ENCODE measurements at places on chromosomes 12 and 14.
A peak's percentile ranks its signal among the peaks of the same experiment; 100 is the strongest.

- no peak for DNase-seq
These were observed 196.2 kb downstream of the CHST11 start for GRCh38 chr12:104652910-104653309.

GRCh38 chr12:70919597-70920035 is 922 bp downstream of the PTPRR start:
- no peak for DNase-seq

GRCh38 chr12:106854723-106855122 is 80.2 kb downstream of the RIC8B start:
- DNase-seq, result no peak

- no peak for DNase-seq
These were observed 47.8 kb upstream of the MYF6 start for GRCh38 chr12:80659512-80660063.

- no peak for DNase-seq
These were observed 118.6 kb downstream of the APAF1 start for GRCh38 chr12:98763656-98764055.

- no peak for DNase-seq
These were observed 1.6 kb upstream of the TAS2R30 start for GRCh38 chr12:11136075-11136474.

GRCh38 chr14:77040741-77041653 is 12.5 kb upstream of the IRF2BPL start:
- peak; percentile 83 for DNase-seq

DNA sequence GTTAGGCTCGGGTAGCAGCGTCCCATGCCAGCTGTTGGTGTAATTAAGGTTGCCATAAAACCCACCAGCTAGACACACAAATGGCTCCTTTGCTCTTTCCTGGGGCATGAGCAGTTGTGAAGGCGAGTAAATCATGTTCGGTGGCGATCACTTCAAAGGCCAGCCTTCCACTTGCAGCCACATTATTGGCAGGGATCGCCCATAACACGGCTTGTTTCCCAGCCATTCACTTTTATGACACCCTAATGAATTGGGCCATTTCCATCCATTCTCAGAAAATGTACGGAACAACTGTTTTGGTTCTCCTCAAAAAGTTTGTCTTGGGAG is 63.4 kb downstream of the BEGAIN start:
- DNase-seq, result no peak

DNA sequence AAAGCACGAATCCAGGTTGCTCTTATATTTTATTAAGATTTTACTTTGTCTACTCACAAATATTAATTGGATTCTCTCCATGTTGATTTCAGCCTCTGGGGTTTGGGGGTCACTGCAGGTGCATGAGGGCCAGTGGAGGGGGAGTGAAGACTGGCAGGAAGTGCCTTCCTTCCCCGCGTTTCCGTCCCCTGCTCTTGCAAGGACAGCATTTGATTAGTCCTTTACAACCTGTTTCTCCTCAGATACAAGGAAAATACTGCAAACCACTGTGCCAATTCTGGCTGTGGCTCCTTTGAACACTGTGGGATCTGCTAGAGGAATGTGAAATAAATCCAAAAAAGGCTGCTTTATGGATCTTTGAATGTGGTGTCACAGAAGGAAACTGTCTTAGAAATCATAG is 291.8 kb downstream of the ETNK1 start:
- no peak for DNase-seq

GRCh38 chr12:124684971-124685688 is 117.7 kb upstream of the NCOR2 start:
- DNase-seq, result no peak

- no peak for DNase-seq
These were observed 6.8 kb downstream of the MMP17 start for GRCh38 chr12:131834798-131835615.

DNA sequence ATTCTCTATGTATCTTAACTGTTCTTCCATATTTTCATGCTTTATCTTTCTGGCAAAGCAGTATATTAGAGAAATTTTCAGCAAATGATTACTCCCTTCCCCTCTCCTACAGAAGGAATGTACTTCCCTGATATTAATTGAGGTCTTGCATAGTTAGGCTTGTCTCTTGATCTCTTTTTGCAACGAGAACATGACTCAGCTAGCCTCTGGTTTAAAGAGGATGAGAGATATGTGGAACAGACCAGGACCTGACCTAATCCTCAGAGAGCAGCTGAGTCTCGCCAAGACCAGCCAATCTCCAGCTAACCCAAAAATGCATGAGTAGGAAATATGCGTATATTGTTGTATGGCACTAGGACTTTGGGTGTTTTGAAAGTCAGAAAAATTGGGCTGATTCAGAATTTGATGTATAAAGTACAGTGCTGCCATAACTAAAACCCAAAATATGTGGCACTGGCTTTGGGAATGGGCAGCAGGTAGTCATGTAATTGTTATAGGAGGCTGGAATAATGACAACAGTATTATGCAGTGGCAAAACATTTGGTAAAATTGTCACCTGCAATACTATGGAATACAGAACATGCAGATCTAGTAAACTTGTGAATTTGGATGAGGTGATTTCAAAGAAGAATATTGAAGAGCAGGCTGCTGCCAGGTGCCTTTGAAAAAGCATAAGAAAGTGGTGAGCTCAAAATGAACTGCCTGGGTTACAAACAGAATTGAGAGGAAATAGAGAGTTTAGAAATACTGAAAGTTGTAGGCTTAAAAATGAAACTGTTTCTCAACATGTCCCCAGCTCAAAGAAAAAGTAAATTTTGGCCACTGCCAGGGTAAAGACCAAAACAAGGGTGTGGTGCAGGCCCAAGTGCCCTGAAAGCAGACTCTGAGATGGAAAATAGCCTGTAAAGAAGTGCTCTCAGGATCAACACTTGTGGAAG is 9.3 kb upstream of the USP15 start:
- no peak for DNase-seq

DNA sequence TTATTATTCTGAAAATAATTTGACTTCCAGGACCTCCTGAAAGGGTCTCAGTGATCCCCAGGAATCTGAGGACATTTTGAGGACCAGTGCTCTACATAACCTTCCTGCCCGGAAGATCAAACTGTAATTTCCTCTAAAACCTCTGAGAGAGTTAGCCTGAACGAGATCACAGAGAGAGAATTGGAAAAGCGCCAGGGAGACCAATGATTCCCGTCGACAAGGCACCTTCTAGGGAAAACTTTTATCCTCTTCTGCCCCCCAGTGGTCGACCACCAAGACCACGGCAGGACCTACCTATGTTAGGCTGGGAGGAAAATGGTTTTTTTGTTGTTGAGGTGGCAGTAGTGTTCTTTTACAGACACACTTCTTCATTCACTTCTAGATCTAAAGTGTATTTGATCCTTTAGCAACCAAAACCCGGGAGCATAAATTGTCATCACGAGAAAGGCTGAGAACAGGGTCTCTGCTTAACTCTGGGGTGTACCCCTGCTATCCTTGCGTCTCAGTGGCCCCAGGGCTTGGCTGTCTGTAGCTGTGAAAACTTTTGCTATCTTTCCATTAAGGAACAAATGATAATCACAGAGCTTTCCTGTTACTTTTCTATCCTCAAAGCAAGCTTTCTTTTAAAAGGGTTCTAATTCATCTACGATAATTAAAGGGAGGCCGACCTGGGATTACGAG is 62.9 kb upstream of the NID2 start:
- DNase-seq, result peak; percentile 93

- no peak for DNase-seq
These were observed 121.5 kb downstream of the CAPZA3 start for GRCh38 chr12:18859400-18859799.

DNA sequence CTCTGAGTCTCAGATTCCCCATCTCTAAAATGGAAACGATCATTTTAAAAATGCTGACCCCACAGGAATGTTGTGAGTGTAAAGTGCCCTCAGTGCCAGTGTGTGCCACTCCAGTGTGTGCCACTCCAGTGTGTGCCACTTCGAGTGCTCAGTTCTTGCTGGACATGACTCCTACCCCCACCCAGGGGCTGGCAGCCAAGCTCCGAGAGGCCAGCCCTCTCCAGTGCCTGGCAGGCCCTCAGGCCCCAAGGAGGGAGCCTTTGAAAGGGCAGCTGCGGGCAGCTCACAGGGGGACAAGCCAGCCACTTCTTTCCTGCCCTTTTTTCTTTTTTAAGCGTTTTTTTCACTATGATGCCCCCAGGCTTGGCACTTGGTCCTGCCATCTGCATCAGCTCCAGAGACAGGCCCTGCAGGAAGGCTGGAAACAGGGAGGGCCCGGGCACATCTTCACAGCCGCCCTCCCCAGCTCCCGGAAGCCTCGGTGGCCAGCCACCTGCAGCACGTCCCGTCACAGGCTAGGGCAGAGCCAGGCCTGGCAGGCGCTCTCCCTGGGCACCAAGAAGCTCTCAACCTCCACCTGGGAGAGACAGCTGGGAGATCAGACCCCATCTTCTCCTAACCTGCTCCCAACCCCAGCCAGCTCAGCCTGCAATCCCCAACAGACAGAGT is 29.8 kb downstream of the NCOR2 start:
- no peak for DNase-seq

DNA sequence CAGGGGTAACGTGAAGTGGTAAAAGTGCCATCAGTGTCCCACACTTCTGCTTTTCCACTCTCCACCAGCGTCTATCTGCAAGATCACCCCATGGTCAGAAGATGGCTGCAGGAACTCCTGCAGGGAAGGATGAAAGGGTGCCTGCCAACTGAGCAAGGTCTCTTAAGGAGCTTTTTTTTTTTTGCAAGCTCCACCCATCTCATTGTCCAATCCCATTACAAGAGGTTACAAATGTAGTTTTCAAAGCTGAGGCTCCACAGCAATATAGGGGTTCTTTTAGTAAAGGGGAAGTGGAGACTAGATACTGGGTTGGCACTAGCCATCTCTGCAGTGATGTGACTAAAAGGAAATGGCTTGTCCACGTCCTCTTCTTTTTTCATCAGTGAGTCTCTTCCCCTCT is 5.9 kb upstream of the BHLHE41 start:
- no peak for DNase-seq

DNA sequence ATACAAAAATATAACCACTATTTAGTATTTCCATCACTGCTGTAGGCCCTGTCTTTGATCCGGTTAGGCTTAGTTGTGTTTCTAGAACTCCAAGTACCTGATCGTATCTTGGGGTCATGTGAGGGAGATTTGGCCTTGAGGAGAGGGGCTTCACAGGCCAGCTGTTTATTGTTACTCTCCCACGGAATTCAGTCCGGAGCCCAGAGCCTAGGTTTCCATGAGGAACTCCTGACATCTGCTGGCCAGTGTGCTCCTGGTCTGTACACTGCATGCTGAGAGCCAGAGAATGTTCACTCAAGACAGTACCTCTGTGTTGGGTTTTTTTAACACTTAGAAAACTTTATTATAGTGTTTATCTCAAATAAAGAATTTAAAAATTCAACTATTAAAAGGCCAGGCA is 341.0 kb upstream of the TMEM132C start:
- DNase-seq, result no peak

- no peak for DNase-seq
These were observed 79.3 kb downstream of the FOXA1 start for GRCh38 chr14:37515771-37516170.

DNA sequence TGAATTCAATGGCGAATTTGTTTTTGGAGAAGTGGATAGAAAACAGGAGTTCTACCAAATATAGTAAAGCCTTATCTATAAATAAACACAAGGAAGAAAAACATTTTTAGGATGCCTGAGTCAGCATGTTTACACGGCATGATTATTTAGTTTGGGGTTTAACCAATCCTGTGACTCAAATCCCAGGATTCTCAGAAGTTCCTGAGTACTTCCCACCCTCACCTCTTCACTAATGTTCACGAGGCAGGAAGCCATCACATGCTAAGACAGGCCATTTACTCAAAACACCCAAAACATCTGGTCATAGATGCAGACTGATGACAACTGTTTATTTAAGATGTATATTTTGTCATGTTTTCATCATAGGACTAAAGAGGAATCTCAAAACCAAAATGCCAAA is 3.4 kb upstream of the GLRX5 start:
- DNase-seq, result peak; percentile 92

DNA sequence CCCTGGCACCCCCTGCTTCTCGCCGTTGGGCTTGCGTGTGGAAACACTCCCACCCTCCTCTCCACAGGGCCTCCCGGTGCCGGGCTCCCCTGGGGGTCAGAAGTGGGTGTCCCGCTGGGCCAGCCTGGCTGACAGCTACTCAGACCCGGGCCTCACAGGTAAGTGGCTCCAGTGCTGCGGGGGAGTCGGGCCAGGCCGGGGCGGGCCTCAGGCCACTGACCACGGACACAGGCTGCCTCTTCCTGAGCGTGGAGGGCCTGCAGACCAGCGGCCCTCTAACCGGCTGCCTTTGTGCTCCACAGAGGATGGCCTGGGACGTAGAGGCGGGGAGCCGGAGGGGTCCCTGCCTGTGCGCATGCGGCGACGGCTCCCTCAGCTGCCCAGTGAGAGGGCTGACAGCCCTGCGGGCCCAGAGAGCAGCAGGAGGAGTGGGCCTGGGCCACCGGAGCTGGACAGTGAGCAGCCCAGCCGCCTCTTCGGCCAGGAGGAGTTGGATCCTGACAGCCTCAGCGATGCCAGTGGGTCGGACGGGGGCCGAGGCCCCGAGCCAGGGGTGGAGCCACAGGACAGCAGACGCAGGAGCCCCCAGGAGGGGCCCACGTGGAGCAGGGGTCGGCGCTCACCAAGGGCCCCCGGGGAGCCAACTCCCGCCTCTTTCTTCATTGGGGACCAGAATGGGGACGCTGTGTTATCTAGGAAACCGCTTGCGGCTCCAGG is 21.1 kb downstream of the CEP170B start:
- no peak for DNase-seq

GRCh38 chr12:79058342-79058741 is 193.8 kb downstream of the SYT1 start:
- no peak for DNase-seq

GRCh38 chr12:46609273-46609623 is 216.5 kb downstream of the SLC38A4 start:
- DNase-seq, result no peak

- DNase-seq, result no peak
These were observed 46.4 kb upstream of the RTRAF start for GRCh38 chr14:51942971-51943370.

GRCh38 chr12:21918456-21918855 is 22.8 kb downstream of the ABCC9 start:
- DNase-seq, result no peak

DNA sequence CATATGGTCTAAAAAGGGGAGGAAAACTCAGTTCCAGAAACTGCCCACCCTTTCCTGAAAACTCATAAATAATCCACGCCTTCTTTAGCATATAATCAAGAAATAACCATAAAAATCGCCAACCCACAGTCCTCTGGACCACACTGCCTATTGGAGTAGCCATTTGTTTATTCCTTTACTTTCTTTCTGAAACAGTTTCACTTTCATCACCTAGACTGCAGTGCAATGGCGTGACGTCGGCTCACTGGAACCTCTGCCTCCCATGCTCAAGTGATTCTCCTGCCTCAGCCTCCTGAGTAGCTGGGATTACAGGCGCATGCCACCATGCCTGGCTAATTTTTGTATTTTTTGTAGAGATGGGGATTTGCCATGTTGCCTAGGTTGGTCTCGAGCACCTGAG is 44.2 kb downstream of the CLMN start:
- no peak for DNase-seq

DNA sequence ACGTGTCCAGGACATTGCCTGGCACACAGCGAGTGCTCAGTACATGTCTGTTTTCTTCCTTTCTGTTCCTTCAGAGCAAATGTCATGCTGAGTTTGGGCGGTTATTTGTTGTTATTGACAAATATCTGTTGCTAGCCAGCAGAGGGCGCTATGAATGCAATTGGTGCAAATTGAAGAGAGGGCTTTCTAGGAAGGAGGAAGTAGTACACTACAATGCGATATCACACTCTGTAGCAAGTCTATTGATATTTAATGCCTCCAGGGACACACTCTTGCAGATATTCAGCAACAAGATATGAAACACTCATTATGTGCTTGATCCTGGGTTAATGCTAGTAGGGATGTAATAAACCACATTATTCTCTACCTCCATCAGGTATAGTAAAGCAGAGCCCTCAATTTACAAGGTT is 267.3 kb upstream of the SRRM4 start:
- DNase-seq, result no peak

Measured in AG04450 (cell line).